C1 segment of cervical spinal cord (tissue), 14 donors: ENCODE measurements at places on chromosomes 16 and 17.

- DNase-seq: peak; percentile 73
These were observed 5.9 kb upstream of the CD68 start for GRCh38 chr17:7573324-7574080.

DNA sequence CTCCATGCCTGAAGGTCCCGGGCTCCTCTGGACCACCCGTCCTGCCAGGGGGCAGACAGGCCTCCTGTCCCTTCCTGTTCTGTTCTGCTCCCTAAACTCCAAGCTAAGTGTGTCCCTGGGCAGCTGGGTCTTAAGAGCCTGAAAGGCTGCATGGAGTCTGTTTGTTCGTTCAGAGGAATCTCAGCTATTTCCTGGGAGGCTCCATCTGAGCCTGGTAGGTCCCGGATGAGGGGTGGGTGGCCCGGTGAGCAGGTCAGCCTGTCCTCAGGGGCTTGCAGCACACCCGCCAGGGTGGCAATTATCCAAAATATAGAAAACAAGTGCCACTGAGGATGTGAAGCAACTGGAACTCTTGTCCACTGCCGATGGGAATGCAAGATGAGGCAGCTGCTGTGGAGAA is 12.6 kb downstream of the ACTG1 start:
- DNase-seq: no peak

GRCh38 chr17:56125830-56126819 is 27.1 kb upstream of the ANKFN1 start:
- no peak for DNase-seq

GRCh38 chr17:38870259-38871165 is 654 bp downstream of the LASP1 start:
- peak; percentile 76 for DNase-seq

DNA sequence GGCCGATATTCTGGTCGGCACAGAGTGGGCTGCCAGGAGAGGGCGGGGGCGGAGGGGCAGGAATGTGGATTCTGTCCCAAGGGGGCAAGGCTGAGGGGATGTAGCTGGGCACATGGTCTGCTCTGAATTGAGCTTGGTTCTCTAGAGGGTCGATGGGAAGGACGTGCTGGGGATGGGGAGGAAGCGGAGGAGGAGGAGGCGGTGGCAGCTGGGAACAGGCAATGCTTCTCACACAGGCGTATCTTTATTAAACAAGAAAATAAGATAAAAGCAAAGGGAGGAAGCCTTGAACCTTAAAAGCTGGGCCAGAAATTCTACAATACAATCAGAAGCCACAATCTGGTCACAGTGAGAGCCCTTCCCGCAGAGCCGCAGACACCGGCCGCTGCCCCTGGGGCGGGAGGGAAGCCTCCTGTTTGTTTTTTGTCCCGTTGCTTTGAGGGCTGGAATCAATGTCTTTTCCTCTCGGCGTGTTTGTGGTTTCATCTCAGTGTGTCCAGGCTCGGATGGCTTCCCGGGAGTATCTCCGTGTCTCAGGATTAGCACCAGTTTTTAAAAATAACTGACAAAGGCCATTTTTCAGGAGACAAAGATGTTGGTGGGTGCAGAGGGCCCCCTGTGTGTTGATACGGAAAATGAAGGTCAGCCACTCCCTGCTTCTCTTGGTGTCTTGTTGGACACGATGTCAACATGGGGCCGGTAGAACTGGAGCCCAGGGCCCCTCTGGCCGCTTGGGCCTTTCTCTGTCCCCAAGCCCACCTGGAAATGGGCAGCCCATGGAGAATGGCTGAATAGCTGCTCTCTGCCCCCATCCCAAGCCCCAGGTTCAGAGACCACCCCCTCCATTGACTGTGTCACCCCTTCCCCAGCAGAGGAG is 12.3 kb upstream of the SLC7A5 start:
- DNase-seq: no peak

DNA sequence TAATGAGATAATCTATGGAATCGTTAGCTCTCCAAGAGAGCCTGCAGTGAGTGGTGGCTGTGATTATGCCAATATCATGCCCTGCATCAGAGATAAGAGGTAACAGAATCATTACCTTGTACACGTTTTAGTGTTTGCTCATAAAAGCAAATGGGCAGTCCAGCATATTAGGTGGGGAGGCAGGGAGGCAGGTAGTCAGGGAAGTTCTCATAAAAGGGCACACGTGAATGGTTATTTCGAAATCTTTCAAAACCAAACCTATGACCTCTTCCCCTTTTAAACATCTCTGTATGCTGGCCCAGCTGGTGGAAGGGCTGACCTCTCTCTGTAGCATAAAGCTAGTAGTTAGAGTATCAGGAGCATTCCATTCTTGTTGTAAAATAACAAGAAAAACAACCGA is 51.7 kb downstream of the VAT1L start:
- DNase-seq: no peak

- DNase-seq: no peak
These were observed 83.1 kb downstream of the NT5M start for GRCh38 chr17:17386094-17386800.

- no peak for DNase-seq
These were observed 420.5 kb upstream of the PSMD7 start for GRCh38 chr16:73875996-73876690.

- DNase-seq: no peak
These were observed 162.6 kb downstream of the SDK2 start for GRCh38 chr17:73481676-73482075.

DNA sequence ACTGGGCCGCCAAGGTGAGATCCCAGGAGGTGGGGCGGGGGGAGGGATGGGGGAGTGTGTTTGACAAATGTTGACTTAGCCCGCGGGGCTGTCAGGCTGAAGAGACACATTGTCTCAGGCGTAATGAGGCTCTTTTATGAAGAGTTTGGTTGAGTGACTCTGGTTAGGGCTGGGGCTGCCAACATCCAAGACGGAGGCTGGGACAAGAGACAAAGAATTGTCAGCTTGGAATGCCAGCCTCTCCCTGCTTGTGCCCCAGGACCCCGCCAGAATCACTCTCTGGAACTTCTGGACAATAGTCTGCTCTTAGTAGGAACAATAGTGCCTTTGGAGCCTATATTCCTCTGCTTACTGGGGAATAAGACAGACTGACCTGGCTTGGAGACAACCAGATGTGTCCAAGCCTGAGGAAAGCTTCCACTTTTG is 24.0 kb downstream of the PCTP start:
- DNase-seq: no peak

GRCh38 chr16:75789237-75789636 is 62.9 kb upstream of the CPHXL start:
- DNase-seq: no peak

DNA sequence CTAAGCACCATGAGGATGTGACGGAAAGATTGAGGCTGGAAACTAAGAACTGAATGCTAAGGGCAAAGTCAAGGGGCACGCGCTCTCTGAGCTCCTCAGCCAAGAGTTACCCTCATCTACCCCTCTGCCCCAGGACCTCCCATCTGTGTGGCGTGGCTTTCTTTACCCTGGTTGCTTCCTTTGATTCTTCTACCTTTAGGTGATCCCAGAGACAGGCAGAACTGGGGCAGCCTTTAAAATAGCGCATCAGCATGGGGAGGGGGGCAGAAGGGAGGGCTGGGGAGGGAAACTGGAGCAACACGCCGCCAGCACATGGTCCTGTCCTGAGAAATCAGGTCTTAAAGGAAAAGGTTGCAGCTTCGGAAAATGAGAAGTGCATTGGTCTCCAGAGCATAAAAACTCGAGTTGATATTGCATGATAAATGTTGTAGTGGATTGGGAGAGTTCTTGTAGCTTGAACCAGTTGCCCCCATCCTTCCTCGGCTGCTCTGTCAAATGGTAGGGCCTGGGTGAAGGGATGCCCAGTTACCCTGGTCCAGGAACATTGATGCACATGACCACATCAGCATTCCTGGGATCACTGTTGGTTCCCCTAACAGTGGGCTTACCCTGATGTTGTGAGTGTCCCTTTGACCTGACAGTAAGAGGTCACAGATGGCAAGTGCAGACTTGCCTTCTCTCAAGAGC is 29.7 kb downstream of the LDHD start:
- DNase-seq: no peak

DNA sequence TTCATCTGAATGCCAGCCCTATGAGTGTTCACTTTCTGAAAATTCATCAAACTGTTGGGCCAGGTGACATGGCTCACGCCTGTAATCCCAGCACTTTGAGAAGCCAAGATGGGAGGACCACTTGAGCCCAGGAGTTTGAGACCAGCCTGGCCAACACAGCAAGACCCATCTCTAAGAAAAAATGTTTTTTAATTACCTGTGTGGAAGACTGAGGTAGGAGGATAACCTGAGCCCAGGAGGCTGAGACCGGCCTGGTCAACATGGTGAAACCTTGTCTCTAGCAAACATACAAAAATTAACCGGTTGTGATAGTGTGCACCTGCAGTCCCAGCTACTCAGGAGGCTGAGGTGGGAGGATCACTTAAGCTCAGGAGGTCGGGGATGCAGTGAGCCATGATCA is 10.3 kb downstream of the MYH11 start:
- DNase-seq: no peak

- no peak for DNase-seq
These were observed 55.8 kb upstream of the GSE1 start for GRCh38 chr16:85557083-85557970.

GRCh38 chr16:81275795-81276194 is 37.3 kb downstream of the BCO1 start:
- DNase-seq: no peak

DNA sequence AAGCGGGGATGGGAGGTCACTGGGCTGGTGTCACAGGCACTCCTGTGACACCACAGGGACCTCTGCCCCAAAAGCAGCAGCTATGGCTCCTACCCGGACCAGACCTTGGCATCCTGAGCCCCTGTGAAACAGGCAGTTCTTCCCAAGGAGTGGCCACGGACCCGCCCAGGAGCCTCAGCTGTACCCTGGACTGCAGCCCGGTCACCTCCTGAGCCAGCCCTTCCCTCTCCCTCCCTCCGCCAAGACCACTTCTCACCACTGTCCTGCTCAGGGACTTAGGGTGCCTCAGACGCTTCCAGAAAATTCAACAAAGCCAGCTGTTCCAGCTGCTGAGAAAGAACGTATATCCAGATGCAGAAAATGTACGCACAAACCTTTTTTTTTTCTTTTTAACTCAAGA is 13.9 kb upstream of the NCBP3 start:
- DNase-seq: no peak

GRCh38 chr16:81597079-81597658 is 152.6 kb downstream of the CMIP start:
- no peak for DNase-seq

- no peak for DNase-seq
These were observed 21.0 kb upstream of the AGRP start for GRCh38 chr16:67504031-67505021.

DNA sequence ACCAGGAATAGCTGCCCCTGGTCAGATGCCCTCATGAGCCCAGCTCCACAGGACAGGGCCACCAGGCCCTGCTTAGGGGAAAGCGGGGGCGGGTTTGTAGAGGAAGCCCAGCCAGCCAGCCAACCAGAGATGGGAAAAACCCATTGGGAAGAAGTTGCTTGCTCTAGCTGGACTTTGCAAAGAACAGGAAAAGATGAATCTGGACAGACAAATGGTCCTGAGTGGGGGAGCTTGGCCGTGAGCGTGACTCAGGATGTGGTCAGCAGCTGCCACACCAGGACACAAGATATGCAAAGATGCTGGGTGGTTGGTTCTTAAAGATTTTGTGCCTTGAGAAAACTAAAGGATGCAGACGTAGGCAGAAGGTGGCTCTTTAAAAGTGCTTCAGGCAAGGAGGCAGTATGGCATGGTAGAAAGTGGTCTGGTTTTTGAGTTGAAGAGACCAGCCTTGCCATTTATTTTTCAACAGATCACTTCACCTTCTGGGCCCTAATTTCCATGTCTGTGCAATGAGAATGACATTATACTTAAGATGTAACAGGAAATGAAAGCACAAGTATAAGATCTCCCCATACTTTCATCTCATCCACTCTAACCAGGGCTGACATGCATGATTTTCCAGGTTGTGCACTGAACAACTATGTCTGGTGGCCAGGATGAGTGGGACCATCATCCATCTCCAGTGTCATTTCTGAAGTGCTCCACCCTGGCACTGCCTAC is 27.8 kb upstream of the HEATR6 start:
- DNase-seq: no peak

- DNase-seq: no peak
These were observed 169.1 kb downstream of the XYLT1 start for GRCh38 chr16:17301593-17302135.

GRCh38 chr17:34607917-34608316 is 28.5 kb downstream of the TMEM132E start:
- no peak for DNase-seq

- DNase-seq: no peak
These were observed 234.5 kb downstream of the SEC14L1 start for GRCh38 chr17:77375108-77375916.

- DNase-seq: no peak
These were observed 15.5 kb downstream of the VPS35 start for GRCh38 chr16:46673320-46674013.

DNA sequence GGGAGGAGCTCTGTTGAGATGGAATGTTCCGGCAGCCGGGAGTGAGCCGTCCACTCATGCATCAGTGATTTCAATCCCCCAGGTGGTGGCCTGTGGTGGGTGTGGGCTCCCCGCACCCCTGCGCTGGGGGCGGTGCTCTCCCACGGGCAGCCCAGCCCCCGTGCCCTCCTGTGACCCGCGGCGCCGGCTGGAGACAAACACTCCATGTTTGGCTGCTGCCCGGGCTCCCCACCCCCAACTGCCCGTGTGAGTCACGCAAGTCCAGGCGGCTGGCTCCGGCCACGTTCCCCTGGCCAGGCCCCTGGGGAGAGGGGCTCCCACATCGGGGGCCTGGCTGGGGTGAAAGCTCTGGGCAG is 29.4 kb downstream of the CACNA1H start:
- peak; percentile 7 for DNase-seq

- no peak for DNase-seq
These were observed 37.9 kb downstream of the SOX8 start for GRCh38 chr16:1019231-1020090.

- no peak for DNase-seq
These were observed 10.2 kb downstream of the NEUROD2 start for GRCh38 chr17:39597372-39598046.

DNA sequence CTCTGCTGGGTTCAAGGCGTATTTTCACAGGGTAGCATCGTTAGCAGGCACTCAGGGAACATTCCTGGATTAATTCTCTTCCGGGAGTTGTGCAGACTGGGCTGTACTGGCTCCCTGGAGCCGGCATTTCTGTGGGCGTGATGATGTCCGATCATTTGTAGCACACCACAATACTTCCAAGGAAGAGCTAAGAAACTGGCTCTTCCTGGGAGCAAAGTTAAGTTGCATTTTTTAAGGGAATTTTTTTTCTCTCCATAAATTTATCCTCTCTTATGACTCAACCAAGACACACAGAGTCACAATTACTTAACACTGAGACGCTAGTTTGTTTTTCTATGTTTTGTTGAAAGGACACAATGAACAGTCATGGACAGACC is 211.6 kb upstream of the FOXF1 start:
- DNase-seq: no peak

DNA sequence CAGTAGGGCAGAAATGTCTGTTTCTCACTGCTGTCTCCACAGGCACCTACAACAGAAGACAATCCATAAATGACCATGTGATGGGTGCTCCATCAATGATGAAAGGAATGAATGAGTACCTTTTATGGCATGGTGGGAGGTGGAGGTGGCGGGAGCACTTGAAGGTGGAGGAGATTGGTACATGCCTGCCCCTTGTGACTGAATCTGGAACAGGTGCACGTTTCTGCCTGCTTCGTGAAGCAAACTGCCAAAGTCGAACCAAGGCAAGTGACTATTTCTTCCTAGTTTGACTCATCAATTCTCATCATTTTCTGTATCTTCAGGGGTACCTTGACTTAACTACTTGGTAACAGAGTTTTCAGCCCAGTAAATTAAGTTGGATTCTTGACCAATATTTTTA is 25.4 kb downstream of the CDRT15 start:
- no peak for DNase-seq

GRCh38 chr17:76182016-76182764 is 41.1 kb upstream of the FOXJ1 start:
- DNase-seq: peak; percentile 78

GRCh38 chr16:54630284-54630967 is 300.2 kb upstream of the IRX5 start:
- no peak for DNase-seq
